Type B pancreatic cell (in vitro differentiated cells): ENCODE measurements at places on chromosomes 16 and 17.

DNA sequence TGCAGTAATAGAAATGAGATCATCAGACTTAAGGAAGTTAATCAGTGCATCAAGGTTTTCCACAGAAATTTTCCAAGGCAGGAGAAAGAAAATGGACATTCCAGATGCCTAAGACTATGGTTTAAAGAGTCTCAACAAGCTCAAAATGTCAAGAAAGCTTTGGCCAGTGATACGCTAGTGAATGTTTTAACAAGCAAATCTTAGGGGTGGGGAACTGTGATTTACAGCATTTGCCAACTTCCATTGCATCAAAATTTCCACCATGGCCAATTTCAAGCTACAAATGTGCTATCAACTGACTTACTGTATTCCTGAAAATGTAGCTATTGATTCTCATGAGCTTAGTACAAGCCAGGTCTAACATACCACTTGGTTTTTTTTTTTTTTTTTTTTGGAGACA lies 82.4 kb upstream of the CLEC3A start:
- peaks cover 8% of the 10 kb centered on the region for H3K4me1 ChIP-seq
- no peak overlapping the region for H3K4me3 ChIP-seq
- no peaks in the 10 kb centered on the region for H3K27me3 ChIP-seq
- no peak for DNase-seq
- H3K36me3 ChIP-seq: no peaks in the 10 kb centered on the region
- no peak overlapping the region for H3K27ac ChIP-seq

- no peaks in the 10 kb centered on the region for H3K36me3 ChIP-seq
- no peak overlapping the region for H3K4me3 ChIP-seq
- H3K4me1 ChIP-seq: peaks cover 18% of the 10 kb centered on the region
- H3K27me3 ChIP-seq: peaks cover 3% of the 10 kb centered on the region
These were observed 109.2 kb downstream of the C16orf95 start for GRCh38 chr16:87207965-87208364.

DNA sequence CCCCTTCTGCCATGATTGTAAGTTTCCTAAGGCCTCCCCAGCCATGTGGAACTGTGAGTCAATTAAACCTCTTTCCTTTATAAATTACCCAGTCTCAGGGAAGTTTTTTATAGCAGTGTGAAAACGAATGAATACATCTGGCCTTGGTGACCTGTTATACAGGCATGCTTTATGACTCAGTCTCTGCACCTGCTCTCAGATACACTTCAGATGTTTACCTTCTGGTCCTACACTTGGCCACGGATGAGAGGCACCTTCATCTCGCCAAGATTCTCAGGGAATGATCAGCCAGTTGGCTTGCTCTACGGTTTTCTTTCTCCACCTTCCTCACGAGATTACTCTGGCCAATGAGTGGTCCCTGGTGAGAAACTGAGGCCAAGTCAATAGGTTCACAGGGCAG lies 304.7 kb downstream of the CA10 start:
- no peak for DNase-seq
- H3K36me3 ChIP-seq: no peaks in the 10 kb centered on the region
- H3K4me3 ChIP-seq: no peak overlapping the region
- H3K27ac ChIP-seq: no peak overlapping the region

DNA sequence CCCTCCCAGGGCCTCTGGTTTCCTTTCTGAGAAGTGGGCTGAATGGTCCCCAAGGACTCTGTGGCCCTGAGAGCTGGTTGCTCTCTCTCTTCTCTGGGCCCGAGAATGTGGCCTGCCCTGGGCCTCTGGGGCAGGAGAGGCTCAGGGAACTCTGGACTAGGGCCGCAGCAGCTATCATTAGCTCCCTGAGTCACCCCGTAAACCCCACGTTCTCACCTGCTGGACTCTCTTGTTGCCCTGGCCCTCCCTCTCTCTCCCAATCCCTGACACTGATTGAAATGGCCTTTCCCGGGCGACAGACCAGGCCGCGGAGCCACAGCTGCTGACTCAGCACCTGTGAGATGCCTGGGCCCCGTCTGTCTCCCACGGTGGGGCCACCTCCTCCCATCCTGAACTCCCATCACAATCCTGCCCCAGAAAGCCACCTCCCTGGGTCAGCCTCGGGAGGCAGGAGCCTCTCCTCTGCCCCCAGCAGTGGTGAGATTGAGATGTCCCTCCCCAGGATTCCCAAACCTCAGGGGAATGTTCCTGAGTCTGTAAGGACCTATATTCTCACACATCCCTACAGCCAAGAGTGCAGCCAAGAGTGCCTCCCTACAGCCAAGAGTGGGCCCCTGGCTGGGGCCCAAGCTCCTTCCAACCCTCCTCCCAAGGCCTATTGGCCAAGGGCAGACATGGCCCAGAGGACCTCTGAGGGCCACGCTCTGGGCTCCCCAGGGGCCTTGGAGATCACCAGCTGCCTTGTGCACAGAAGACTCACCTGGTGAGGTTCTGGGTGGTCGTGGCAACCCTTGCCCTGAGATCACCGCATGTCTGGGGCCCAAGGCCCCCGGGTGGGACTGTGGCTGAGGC lies 470 bp downstream of the TRPV3 start:
- peaks cover 4% of the 10 kb centered on the region for H3K4me1 ChIP-seq
- no peaks in the 10 kb centered on the region for H3K36me3 ChIP-seq
- no peak for DNase-seq

DNA sequence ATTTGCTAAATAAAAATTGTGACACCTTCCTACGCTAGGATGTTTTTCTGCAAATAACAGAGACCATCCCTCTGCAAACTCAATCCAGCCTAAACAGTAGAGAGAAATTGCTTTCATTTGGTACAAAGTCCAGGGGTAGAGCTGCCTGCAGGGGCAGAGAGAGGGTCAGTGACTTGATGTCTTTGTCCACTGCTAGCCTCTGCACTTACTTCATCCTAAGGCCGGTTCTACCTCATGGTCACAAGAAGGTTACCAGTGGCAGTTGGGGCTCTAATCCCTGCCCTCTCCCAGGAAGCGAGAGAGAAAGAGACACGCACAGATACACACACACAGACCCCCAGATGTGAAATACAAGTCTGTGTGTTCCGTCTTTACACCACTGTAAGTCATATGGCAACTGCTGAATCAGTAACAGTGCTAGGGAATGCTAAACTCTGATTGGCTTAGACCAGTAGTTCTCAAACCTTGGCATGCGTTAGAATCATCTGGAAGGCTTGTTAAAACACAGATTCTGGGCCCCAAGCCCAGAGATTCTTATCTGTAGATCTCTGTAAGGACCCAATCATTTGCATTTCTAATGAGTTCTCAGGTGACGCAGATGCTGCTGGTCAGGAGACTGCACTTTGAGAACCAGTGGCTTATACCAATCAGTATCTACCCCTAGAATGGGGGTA lies 13.1 kb upstream of the LPCAT2 start:
- DNase-seq: no peak
- peak overlapping the region; percentile 48 for H3K4me3 ChIP-seq
- H3K27me3 ChIP-seq: no peaks in the 10 kb centered on the region
- H3K27ac ChIP-seq: no peak overlapping the region
- peaks cover 34% of the 10 kb centered on the region for H3K4me1 ChIP-seq
- H3K36me3 ChIP-seq: peaks cover 8% of the 10 kb centered on the region

DNA sequence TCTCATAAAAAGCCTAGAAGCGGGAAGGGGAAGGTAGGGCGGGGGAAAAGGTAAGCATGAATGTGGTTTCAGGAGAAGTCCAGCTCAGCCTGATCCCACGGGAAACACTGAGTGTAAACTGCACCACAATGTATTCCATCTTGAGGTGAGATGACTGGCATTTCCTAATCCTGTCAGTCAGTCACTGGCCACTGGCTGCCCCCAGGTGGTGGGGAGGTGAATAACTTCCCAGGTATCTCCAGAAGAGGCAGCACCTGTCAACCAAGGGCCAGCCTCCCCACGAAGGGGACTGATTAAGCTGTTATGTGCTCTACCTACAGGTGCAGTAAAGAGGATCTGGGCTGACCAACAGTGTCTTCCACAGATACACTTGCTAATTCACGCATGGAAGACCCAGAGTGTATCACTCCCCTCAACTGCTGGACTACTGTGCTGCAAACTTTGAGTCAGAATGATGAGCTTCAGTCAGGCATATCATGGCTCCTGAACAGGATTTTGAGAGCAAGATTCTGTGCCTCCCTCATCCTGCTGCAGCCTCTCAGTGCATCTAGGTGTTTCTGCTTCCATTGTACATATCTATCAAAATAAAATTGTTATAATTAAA lies 108.5 kb upstream of the CCL2 start:
- H3K27ac ChIP-seq: no peak overlapping the region
- H3K4me3 ChIP-seq: no peak overlapping the region
- H3K36me3 ChIP-seq: no peaks in the 10 kb centered on the region

DNA sequence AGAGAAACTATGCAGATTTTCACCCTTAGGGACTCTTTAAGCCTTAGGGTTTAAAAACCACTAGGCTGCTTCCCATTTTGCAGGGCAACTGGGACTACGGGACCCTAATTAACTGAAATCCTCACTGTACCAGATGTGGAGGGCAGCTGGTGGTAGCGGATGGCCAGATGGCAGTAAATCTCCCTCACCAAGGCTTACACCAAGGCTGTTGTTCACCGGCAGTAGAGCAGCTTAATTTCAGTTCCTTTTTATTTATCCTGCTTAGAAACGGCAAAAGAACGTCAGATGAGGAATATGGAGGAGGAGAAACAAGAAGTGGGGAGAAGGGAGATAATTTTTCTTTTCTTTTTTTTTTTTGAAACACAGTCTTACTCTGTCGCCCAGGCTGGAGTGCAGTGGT lies 6.5 kb downstream of the ABHD15 start:
- H3K36me3 ChIP-seq: peaks cover 3% of the 10 kb centered on the region
- H3K27ac ChIP-seq: no peak overlapping the region
- H3K4me1 ChIP-seq: peaks cover 8% of the 10 kb centered on the region

DNA sequence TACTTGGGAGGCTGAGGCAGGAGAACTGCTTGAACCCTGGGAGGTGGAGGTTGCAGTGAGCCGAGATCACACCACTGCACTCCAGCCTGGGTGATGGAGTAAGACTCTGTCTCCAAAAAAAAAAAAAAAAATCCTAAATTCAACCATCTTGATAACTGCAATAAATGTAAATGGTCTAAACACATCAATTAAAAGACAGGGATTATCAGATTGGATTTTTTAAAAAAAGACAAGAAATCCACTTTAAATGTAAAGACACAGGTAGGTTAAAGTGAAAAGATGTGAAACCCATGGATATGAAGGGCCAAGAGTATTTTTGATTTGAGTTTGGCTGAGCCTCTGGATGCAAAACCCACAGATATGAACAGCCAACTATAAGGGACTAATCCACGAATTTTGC lies 64.2 kb upstream of the ATP2A3 start:
- H3K36me3 ChIP-seq: peaks cover 65% of the 10 kb centered on the region
- no peak overlapping the region for H3K27ac ChIP-seq

GRCh38 chr17:5183410-5183793 lies 8.3 kb downstream of the ZNF594 start:
- H3K4me1 ChIP-seq: no peaks in the 10 kb centered on the region
- H3K27me3 ChIP-seq: no peaks in the 10 kb centered on the region
- no peak overlapping the region for H3K27ac ChIP-seq
- peaks cover 69% of the 10 kb centered on the region for H3K36me3 ChIP-seq
- no peak overlapping the region for H3K4me3 ChIP-seq

- H3K4me1 ChIP-seq: peaks cover 5% of the 10 kb centered on the region
- H3K4me3 ChIP-seq: no peak overlapping the region
- no peak for DNase-seq
- no peaks in the 10 kb centered on the region for H3K27me3 ChIP-seq
These were observed 1537.1 kb upstream of the GOT2 start for GRCh38 chr16:60271025-60271771.

DNA sequence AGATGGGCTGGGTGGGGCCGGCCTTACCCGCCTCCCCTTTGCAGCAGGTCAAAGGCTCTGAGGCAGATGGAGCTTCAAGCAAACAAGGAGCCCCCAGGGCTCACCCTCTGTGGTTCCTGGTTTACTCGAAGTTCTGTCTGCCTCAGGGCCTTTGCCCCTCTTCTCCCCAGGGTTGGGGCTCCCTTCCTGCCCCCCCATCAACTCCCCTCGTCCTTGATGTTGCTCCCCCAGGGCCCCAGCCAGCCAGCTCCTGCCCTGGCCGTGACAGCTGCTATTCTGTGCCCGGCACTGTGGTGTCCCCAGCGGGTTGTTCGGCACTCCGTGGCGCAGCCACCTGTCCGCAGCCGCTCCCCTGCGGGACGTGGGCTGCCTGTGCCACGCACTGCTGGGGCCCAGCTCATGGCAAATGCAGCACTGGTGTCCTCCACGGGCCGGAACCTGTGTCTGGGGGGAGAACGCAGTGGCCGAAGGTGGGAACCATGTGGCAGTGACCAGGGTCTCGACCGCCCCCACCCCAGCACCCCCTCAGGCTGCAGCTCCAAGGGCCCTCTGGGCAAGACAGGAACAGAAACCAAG lies 4.3 kb upstream of the METRN start:
- no peak for DNase-seq
- peak overlapping the region; percentile 52 for H3K4me3 ChIP-seq
- peaks cover 4% of the 10 kb centered on the region for H3K4me1 ChIP-seq
- H3K27me3 ChIP-seq: peaks cover 50% of the 10 kb centered on the region

GRCh38 chr17:16820979-16821543 lies 131.0 kb downstream of the CCDC144A start:
- H3K4me3 ChIP-seq: no peak overlapping the region
- H3K4me1 ChIP-seq: no peaks in the 10 kb centered on the region
- H3K27me3 ChIP-seq: peaks cover 27% of the 10 kb centered on the region

GRCh38 chr17:52148288-52148968 lies 10.1 kb downstream of the CA10 start:
- H3K27ac ChIP-seq: no peak overlapping the region
- no peaks in the 10 kb centered on the region for H3K36me3 ChIP-seq
- no peak overlapping the region for H3K4me3 ChIP-seq
- no peak for DNase-seq

DNA sequence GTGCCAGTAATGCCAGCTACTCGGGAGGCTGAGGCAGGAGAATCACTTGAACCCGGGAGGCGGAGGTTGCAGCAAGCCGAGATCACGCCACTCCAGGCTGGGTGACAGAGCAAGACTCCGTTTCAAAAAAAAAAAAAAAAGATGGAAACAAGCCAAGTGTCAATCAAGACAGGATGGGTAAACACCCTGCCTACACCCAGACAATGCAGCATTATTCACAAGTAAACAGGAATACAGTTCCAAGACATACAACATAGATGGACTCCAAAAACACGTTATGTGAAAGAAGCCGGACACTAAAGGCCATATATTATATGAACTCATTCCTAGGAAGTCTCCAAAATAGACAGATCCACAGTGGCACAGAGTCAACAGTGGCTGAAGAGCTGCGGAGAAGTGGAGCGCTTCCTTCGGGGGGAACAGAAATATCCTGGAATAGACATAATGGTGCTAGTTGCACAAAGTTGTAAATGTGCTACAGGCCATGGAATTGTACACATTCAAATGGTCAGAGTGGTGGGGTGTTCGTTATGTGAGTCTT lies 33.9 kb downstream of the ANKRD11 start:
- H3K4me1 ChIP-seq: peaks cover 34% of the 10 kb centered on the region
- H3K36me3 ChIP-seq: peaks cover 25% of the 10 kb centered on the region
- peak overlapping the region; percentile 78 for H3K27ac ChIP-seq
- no peaks in the 10 kb centered on the region for H3K27me3 ChIP-seq

DNA sequence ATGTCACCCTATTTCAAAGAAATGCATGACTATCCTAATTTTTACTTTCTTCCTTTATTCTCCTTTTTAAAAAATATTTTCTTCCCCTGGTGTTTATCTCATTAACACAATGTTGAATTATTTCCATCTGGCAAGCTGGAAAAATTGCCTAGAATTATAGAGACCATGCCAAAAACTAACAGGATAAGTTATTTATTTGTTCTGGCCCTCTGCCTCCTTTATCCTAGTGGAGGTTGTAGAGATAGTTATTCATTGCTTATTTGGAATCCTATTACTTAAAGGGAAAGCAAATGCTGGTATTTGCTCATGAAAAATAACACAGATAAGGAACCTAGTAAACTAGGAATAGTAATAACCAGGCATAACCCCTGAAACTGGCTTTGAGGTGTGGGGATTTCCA lies 684.9 kb upstream of the KIF2B start:
- H3K36me3 ChIP-seq: no peaks in the 10 kb centered on the region
- H3K4me1 ChIP-seq: peaks cover 23% of the 10 kb centered on the region
- no peak overlapping the region for H3K27ac ChIP-seq
- no peaks in the 10 kb centered on the region for H3K27me3 ChIP-seq
- no peak overlapping the region for H3K4me3 ChIP-seq
- DNase-seq: no peak
